GM12864 (cell line): ENCODE measurements at places on chromosomes 2 and 18.

GRCh38 chr2:234919711-234920110 is 32.1 kb upstream of the SH3BP4 start:
- no peak for DNase-seq

DNA sequence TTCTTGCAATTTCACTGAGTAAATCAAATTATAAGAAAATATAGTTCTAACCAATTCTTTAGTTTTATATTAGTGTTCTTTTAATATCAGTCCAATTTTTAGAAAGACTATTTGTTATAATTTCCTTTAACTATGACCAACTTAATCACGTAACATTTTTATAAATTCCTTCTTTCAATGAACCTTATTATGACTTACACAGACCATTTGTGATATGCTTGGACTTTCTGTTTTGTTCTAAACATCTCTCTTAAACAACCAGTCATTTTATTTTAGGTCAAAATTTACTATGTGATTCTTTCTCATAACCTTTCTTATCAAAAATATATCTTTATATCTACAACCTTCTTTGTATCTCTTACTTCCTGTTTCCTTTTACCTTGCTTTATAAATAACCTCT is 39.5 kb upstream of the DYNAP start:
- no peak for DNase-seq

GRCh38 chr2:130819226-130819607 is 17.5 kb upstream of the ARHGEF4 start:
- DNase-seq: no peak

DNA sequence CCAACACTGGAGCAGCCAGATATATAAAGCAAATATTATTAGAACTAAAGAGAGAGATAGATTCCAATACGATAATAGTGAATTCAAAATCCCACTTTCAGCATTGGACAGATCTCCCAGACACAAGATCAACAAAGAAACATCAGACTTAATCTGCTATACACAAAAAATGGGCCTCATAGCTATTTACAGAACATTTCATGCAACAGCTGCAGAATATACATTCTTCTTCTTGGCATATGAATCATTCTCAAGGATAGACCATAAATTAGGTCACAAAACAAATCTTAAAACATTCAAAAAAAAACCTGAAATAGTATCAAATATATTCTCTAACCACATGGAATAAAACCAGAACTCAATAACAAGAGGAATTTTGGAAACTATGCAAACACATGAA is 23.8 kb upstream of the BAZ2B start:
- no peak for DNase-seq

- no peak for DNase-seq
Measured at GRCh38 chr18:35153609-35154272, 87.1 kb upstream of the ZNF397 start.

DNA sequence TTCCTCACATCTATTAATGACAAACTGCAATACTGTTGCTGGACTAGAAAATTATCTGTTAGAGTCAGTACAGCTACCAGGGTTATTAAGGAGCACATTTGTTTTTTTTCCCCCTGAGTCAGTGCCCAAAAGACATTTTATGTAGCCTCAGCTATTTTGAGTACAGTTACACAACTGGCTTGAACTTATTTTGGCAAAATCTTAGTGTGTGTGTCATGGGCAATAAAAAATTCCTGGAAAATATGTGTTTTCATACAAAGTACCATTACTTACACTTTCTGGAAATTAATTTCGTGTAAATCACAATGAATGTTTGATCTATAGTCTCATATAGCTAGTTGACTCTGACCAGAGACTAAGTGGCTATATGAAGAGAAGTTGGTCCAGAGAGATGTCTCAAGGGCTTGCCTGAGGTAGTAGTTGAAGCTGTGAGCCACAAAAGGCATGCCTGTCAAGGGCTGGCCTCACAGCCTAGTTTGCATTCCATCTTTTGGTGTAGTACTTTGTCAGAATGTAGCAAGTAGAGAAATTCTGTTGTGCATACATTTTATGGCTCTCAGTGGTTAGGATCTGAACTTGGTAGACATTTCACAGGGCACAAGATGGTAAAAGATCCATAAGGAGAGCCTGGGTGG is 283.4 kb downstream of the MTX2 start:
- no peak for DNase-seq

- no peak for DNase-seq
Measured at GRCh38 chr2:229297247-229297646, 26.2 kb upstream of the PID1 start.

GRCh38 chr2:182824767-182825158 is 41.7 kb downstream of the FRZB start:
- no peak for DNase-seq

DNA sequence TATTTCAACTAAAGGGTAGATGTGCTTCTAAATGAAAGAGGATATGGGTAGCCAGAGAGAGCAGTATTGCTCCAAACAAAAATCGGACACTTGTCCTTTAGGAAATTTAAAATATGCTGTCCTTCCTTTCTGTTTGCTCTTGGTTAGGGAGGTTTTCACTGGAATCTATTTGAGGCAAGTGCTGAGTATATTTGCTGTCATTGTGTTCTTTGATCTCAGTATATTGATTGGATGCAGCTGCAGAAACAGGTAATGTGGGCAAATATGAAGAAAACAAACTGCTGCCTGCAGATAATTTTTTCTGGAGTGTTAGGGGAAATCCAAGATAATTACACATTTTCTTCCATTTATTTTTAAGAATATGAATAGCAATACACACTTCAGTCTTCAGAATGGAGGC is 410.2 kb downstream of the NCKAP5 start:
- no peak for DNase-seq

GRCh38 chr18:13730481-13730880 is 4.0 kb downstream of the RNMT start:
- no peak for DNase-seq

GRCh38 chr2:173982918-173983317 is 17.7 kb upstream of the SP3 start:
- no peak for DNase-seq

GRCh38 chr2:126986631-126987187 is 88.0 kb downstream of the TEX51 start:
- no peak for DNase-seq

DNA sequence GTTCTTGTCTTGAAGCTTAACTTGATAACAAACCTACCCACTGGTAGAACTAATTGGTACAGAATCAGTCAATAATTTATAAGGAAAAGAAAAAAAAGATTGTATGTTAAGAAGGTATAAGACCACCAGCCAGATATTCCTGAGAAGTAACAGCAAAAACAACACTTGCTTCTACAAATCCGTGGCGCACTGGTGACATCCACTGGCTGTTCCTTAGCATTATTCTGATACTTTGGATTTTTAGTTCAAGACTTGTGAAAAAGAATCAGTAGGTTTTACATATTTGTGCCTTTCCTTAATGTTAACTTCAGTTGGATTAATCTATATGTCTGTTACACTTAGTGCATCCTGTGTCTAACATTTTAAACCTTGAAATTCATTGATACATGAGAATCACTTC is 141.8 kb downstream of the GRB14 start:
- DNase-seq: no peak

GRCh38 chr2:86064006-86064405 is 41.7 kb downstream of the POLR1A start:
- no peak for DNase-seq

DNA sequence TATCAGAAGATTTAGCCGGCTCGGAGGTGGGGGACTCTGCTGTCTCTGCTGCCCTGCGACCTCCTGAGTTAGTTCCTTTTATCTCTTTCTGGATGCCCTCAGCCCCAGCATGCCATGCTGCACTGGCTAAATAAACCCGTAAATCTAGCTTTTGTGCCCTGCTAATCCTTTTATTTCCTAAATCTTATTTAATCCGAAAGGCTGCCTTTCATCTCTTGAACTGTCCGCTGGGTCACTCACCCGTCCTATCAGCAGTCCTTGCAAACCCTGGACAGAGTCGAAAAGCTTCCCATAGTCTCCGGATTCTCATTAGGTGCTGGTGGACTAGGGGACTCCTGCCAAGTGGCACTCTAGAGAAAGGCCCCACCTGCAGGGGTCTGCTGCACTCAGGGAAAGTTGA is 122.0 kb upstream of the APCDD1 start:
- DNase-seq: no peak

DNA sequence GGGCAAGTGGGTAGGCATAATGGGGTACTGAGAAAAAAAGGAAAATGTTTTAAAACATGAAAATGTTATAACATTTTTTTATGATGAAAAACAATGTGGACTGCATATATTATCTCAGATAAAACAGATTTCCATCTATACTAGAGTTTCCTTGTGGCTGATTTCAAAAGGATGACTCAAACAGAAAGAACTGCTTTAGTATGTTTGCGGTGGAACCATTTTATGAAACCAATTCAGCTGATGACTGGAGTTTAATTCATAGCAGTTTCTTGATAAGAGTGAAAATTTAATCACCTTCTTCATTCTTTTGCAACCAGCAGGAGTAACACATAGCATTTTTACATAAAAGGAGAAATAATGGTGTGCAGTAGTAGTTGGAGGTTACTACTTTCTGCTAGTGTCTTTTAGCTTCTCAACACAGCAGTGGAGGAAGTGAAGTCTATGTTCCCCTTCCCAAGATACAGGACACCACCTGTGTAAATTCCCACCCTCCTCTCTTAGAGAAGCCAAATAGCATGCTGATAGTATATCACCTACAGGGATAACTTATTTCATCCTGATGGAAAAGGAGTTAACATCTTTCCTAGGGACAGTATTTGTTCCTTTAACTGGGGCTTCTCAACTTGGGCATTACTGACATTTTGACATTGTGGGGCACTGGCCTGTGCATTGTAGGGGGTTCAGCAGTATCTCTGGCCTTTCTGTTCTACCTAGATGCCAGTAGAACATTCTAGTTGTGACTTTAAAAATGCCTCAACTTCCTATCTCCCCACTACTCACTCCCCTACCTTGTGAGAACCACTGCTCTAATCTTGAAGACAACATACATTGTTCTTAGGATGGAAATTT is 29.9 kb downstream of the PELI1 start:
- DNase-seq: peak; percentile 48

DNA sequence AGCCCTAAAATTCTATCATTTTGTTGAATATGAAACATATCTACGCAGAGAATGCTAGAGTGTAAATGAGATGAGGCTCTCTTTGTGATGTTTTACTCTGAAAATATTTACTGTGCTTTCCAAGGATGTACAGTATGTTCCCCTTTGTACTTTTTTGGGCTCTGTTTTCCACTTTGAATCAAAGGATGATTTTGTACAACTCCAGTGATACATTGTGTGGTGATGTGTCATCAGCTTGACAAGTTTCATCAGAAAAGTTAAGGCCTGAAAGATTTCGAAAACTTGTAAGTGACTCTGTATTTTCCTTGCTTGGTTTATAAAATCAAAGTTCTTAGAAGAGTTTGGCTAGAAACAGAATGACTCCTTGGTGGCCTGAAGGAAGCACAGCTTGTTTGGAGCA is 206.3 kb downstream of the LTBP1 start:
- DNase-seq: no peak

GRCh38 chr2:120856421-120856862 is 120.8 kb downstream of the GLI2 start:
- no peak for DNase-seq

DNA sequence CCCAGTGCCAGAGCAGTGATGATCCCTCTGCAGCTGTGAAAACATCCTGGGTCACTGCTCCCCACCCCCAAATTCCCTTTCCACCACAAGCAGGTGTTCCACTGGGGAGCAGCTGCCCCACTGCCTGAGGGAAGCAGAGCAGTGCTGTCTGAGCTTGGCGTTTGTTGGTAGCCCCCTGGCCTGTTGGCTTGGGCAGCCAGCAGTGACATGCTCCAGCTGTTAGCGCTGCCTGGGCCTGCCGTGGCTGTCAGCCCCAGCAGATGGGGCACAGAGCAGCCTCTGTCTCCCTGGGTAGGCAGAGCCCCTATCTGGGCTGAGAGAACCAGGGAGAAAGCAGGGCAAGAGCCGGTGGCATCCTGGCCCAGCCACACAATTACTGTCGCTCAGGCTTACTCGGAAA is 247.7 kb downstream of the GLI2 start:
- DNase-seq: no peak

DNA sequence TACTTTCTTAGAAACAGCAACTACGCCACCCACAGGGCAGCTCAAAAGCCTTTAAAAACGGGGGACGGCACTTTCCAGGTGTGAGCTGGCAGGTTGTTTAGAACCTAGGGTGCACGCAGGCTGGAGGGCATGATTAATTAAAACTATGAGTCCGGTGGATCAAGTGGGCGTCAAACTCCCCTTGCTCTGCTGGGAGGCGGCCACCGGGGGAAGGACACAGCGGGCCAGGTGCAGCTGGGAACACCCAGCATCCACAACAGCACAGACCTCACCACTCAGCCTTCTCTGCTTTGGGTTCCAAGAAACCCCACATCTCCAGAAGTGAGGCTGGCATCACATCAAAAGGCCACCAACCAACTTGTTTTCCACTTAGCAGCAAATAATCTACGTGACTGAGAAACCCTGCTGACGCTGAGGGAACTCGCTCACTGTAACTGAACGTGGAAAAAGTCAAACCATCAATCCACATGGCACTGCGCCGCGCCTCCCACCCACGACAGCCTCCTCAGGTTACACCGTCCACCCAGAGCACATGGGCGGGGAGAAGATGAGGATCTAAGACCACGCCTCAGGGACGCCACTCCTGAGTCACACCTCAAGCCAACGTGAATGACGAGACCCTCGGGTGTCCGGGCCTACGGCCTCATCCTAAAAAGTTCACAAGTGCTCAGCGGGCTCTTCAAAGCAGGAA is 118.2 kb downstream of the ZNF516 start:
- no peak for DNase-seq

DNA sequence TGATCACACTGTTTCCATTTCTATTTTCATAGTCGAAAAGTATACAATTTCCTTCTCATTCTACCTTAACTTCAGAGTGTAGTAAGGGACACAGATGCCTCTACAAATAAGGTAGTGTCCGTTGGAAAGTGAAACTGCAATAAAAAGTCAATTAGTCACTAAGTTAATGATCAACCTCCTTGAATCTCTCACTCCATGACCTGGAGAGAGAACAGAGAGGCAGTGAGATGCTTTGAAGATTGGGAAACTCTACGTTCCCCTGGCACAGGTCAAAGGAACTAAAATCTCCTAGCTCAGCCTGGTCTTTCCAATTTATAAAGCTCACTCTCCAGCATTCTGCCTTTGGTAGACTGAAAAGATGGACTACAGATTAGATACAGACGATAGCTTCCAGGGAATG is 153.8 kb upstream of the ACAA2 start:
- no peak for DNase-seq

- no peak for DNase-seq
Measured at GRCh38 chr2:153393518-153393917, 85.0 kb downstream of the RPRM start.

DNA sequence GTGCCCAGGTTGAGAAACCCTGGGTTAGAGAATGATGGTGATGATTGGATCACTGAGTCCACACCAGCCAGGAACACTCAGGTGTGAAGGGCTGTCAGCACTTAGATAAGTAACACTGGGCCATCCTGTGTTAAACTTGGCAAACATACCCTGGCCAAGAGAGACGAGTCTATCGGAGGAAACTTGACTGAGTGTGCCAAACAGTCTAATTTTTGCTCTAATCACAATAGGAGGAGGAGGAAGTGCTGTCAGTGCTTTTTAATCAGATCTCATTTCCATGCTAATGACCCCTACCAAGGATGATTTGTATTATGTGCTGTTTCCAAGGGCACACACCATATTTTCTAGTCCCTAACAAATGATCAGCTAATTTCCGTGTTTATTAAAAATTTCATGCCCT is 63.8 kb upstream of the SEC11C start:
- DNase-seq: no peak
